ENCODE measurements at places on chromosomes 5 and 9. TPM values are rescaled to one million over a fixed set of nuclear protein-coding genes. Genes with fewer than 3 reads are reported as not detected.

DNA sequence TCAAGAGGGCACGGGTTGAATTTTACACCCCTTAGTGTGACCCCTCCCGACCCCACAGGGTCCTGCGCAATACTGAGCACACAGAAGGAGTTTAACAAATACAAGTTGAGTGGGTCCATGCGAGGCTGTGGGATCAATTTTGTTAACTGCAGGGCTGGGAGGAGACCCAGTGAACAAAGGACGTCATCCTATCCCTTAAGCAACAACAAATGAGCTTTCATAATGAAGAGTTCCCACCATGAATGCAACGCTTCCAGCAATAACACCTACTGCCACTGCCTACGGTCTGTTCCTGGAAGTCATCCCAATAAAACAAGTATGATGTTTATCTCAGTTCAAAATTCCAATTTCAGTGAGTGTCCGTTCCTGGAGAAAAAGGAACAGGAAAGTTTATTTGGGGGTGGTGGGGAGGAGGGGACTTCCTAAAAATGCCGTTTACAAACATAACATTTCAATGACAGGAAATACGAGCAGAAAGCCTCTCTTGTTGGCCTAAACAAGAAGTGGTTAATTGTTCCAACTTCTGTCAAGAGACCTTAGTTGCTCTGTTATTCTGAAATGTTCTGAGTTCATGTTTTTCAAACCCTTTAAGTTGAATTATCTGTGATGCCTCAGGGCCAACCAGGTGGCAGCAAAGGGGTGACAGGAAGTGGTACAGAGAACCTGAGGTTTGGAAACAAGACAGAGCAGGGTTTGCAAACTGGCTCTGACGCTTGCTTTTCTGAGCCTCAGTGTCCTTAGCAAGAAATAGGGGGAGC, 65.8 kb upstream of the PLPP6 start:
- DNase-seq, result no peak

DNA sequence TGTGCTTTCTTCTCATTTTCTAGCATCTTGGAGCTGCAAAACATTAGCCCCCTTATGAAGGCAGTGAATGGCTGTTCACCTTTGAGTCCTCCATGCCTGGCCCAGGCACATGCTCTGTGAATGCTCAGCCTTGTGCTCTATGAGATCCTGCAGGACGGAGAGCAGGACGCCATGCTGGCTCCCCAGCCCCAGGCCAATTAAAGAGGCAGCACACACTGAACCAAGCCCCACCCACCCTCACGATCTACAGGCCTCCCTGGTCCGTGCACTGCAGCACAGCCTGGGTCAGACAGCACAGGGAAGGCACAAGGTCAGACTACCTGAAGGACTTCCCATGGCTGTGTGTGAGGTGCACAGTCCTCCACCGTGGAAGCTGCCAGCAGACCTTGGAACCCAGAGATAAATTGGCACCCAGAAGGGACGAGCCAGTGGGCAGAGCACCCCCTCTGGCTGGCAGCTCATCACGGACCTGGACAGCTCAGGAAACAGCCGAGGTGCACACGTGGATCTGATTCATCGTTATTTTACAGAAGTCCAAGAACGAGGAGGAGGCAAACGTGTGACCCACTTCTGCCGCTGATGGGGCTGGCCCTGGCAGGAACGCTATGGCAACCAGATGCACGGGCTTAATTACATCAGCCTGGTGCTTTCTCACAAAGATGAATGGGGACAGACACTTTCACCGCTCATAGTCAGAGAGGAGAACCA, 59.5 kb downstream of the OLFM1 start:
- no peak for DNase-seq

Gene GARIN3
- total RNA-seq, result not detected

Gene FOXI1
- total RNA-seq, result not detected

Gene RMI1
- 10.0 TPM for total RNA-seq

GRCh38 chr9:106717686-106718085, 145.3 kb upstream of the ZNF462 start:
- DNase-seq, result peak; percentile 83

Gene PCDHA12
- total RNA-seq, result 3.6 TPM

GRCh38 chr9:132447346-132447745, 37.3 kb downstream of the CFAP77 start:
- DNase-seq, result no peak

DNA sequence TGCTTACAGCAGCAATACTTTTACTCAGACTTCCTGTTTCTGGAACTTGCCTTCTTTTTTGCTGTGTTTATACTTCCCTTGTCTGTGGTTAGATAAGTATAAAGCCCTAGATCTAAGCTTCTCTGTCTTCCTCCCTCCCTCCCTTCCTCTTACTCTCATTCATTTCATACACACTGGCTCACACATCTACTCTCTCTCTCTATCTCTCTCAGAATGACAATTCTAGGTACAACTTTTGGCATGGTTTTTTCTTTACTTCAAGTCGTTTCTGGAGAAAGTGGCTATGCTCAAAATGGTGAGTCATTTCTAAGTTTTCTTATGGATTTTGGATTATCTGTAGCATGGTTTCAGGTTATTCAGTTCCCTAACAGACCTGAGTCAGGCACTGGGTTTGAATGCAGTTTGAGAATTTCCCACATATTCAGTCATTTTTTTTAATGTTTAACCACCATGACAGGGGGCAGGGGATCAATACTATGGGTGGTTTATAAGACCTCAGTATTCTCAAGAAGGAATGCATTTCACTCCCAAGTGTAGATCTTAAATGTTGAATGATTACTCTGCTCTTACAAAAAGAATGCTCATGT, at the start of gene IL7R:
Gene IL7R (plus strand): TSS at position 127 of the 587 bp plus-strand sequence. CDS start 87 bp downstream, at position 214.
- no peak for DNase-seq

Data from lung (tissue), 17 donors.